NCI-H526 (cell line): ENCODE measurements at places on chromosomes 3 and 15.

- DNase-seq: no peak
Measured at GRCh38 chr15:66757521-66757920, 55.5 kb downstream of the SMAD6 start.

- DNase-seq: no peak
Measured at GRCh38 chr3:13015286-13016082, 57.7 kb downstream of the IQSEC1 start.

GRCh38 chr3:105719791-105720190, 149.0 kb downstream of the CBLB start:
- no peak for DNase-seq

- no peak for DNase-seq
Measured at GRCh38 chr3:58404396-58404795, 29.2 kb downstream of the PDHB start.

DNA sequence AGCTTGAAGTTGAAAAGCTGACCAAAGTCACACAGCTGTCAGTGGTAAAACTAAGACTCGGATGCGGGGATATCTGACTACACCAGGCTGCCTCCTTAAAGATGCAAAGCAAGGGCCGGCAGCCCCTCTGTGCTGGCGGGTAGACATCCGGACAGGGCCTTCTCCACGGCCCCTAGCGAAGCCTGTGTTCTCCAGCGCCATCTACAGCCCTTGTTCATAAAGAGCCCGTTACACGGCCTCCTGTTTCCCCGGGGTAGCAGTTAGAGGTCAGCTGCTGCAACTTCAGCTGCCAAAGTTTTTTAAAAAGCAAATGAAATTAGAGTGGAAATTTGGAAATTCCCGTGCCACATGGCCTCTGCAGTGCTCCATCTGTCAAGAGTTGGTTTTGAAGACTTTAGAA, 383.0 kb downstream of the TBL1XR1 start:
- peak; percentile 26 for DNase-seq

- DNase-seq: no peak
Measured at GRCh38 chr3:47565734-47566550, 12.7 kb downstream of the CSPG5 start.

DNA sequence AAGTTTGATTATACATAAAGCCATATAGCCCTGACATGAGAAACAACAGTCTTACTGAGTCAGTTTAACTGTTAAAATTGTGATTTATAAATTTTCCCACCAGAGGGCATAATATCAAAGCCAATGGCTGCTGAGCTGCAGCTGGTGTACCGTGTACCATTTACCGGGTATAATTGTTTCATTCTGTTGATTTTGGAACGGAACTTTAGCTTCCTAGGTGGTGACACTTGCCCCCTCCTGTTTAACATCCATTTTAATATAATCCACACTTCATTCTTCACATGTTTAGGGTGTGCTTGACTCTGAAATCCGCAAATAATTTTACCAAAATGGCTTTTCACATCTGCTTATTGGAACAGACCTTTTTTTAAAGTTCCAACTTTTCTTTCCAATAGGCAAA, 72.8 kb downstream of the SLC9A9 start:
- DNase-seq: peak; percentile 59

DNA sequence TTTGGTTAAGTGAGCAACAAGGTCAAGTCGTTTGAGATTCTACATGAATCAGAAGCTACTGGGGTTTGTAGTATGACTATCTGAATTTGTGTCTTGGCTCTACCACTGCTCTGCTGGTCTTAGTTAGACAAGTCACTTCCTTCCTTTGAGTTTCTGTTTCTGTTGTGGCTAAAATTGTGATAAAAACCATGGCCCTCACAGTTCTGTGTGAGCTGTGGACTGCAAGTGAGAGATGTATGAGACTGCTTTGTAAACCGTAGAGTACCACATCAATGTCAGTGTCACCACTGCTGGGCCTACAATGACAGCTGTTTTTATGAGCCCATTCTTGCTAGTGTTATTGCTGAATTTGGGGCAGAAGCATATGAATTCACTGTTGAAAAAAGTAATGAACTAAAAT, 32.7 kb downstream of the RARB start:
- DNase-seq: no peak

GRCh38 chr3:12180631-12181030, 21.9 kb upstream of the TIMP4 start:
- no peak for DNase-seq

- no peak for DNase-seq
Measured at GRCh38 chr15:39616731-39617455, 36.0 kb downstream of the THBS1 start.

DNA sequence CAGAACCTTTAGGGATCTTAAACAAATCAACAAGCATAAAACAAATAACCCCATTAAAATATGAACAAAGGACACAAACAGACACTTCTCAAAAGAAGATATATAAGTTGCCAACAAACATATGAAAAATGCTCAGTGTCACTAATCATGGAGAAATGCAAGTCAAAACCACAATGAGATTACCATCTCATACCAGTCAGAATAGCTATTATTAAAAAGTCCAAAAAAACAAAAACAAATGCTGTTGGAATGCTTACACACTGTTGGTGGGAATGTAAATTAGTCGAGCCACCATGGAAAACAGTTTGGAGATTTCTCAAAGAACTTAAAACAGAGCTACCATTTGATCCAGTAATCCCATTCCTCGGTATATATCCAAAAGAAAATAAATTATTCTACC, 423.6 kb downstream of the OTOL1 start:
- DNase-seq: no peak

GRCh38 chr3:130671545-130672312, 74.9 kb downstream of the PIK3R4 start:
- DNase-seq: no peak

GRCh38 chr3:158105710-158106253, 438 bp downstream of the SHOX2 start:
- peak; percentile 47 for DNase-seq

DNA sequence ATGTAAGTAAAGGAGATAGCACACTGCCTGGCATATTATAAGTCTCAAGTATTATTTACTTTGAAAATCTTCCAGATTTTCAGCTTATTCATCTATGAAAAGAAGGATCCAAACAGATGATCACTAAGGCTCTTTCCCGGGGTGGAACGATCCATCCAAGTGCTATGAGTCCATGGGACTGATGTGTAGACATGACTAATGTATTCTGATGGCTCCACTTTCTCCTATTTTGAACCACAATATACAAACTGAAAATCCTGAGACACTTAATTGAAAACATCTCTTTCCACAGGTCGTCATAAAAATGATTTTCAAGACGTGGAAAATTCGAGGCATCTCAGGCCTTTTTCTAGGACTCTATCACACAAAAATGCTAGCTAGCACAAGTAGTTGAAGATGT, 33.4 kb upstream of the CHRM5 start:
- DNase-seq: no peak

DNA sequence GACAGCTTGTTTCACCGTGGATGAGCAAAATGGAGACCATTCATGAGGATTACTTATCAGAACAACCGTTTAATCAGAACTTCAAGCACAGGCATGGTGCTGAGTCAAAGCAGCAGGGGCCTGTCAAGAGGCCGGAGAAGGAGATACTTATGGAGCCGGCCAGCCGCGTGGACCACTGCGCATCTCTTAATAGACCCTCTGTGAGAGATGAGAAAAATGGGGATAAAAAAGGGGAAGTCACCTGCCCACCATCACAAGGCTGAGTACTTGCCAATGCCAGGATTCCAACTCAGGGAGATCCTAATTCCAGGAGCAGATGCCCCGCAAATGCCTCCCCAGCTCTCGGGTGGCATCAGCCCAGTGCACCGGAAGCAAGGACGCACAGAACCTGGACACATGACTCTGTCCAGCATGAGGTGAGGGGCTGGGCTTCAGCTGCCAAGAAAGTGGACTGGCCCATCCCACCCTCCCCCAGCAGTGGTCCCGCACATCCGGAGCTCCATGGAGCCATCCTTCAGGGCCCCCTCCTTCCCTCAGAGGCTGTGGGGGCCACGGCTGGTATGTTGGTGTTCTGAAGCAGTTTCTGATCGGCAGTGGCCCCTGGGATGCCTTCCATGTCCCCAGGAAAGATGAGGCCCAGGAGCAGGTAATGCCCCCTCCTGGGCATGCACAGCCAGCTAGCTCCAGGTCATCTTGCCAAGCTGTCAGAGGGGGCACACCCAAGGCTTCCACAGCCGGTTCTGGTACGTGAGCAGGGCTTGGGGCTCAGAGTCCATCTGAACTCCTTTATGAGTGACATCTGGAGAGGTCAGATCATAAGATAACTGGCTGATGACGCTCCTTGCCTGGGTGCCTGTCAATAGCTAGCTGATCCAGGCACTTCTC, 143.8 kb downstream of the ATP10A start:
- DNase-seq: no peak

DNA sequence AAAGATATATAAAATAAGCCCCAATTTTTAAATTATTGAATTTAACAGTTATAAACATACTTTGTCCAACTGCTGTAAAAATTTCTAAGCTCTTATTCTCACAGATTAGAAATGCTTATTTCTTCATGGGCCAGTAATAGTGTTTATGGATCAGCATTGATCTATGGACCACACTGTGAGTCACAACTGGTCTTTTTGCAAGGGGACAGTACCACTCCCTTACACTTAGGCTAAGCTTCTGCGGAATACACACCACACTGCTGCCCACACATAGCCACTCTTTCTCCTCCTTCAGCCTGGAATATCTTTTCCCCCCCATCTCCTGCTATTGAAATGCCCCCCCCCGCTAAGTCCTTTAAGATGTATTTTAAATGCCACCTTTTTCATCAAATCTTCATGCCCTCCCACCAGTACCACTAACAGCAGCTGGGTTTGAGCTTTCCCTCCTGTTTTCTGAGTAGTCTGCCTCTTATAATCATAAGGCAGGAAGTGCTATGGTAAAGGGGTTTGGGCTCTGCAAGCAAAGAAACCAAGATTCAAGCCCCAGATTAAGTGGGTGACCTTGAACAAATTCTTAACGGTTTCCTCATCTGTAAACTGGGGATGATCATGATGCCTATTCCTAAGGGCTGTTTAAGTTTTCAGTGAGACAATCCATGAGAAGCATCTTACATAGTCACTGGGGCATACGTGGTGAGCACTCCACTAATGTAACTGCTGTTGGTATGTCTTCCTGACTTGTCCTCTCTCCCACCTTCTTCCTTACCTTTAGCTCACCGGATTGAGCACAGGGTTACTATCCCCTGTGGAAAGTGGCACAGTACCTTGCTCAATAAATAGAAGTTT, 69.2 kb downstream of the DCUN1D1 start:
- no peak for DNase-seq

GRCh38 chr3:129942296-129942695, 32.2 kb upstream of the TRH start:
- DNase-seq: peak; percentile 80

- DNase-seq: no peak
Measured at GRCh38 chr3:120597445-120598049, 1.4 kb downstream of the NDUFB4 start.

DNA sequence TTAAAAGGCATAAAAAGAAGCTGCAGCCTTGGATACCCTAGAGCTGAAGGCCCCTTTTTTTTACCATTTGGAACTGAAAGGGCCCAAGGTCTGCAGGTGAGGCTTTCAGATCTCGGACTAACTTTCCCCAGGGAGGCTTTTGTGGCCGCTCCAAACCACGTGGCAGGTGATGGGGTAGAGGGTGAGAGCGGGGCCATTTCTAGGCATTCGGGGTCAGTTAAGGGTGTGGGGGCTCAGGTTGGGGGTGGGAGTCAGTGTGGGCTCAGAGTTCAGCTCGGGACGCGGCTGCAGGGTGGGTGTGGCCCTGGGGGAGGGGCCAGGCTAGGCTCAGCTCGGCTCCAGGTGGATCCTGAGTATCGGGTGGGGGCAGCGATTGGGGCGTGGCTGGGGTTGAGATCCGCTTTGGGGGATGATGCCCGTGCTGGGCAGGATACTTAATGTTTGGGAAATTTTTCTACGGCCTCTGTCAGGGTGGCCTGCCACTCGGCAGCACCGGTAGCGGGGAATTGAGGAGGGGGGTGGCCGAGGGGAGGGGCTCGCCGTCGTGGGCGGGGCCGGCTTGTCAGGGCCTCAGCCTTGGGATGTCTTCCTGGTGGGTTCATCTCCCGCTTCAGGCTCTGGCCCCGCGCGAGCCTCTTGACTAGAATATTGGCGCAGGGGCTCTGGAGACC, 2.5 kb downstream of the KLF13 start:
- DNase-seq: peak; percentile 63

DNA sequence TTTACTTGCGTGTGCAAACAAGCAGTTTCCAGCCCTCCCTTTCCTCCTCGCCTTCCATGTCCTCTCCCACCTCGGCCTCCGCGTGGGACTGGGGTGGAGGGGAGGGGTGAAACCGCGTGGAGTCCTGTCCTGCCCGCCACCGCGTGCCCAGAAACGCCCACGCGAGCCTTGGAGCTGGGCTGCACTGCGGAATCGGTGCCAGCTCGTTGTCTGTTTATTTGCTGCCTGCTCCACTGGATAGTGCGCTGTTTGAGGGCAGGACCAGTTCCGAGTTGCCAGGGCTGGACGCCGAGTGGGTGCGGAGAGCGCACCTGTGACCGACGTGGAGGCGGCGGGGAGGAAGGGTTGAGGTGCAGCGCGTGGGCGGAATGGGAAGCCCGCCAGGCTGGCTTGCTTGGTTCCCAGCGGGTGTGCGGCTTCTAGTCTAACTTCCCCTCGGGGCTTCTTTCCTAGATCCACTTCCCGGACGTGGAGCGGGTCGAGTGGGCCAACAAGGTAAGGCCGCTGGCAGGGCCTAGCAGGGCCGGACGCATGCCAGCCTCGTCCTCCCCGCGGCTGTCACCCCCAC, 17.3 kb downstream of the ESYT3 start:
- no peak for DNase-seq

- DNase-seq: no peak
Measured at GRCh38 chr15:51907136-51907862, 64.3 kb downstream of the LEO1 start.

DNA sequence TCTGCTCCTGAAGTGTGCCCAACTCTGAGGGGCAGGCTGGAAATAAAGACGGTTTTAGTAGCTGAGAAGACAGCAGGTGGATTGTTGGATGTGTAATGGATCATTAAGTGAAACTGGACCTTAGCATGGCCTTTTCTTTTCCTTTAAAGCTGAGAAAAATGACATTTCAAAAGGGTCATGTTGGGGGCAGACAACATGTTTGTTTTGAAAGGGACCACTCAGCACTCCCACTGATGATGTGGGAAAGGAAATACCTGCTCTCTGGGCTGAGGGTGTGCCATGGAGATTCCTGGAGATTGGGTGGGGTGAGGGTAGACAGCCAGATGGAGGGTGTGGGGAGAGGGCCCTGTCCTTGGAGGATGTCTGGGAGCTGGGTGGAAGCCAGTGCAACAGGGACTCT, 38.4 kb downstream of the ANAPC13 start:
- DNase-seq: no peak

- DNase-seq: no peak
Measured at GRCh38 chr3:155334914-155335723, 41.6 kb upstream of the STRIT1 start.

DNA sequence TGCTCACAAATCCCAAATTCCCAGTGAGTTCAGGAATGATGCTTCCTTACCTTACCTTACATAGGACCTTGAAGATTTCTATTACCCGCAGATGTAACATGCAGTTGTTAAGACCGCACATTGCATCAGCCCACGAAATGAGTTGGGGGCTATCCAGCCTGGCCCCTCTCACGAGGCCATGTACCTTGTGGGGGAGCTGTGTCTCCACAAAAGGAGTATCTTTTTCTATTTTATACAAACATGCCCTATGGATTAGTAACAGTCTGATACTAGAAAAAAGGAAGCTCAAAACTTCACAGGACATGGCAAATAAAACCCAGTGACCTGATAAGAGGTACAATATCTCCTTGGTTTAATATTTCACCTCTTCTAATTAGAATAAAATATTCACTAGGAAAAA, 1086.8 kb upstream of the CFAP20DC start:
- peak; percentile 2 for DNase-seq
